Psoas muscle (tissue), 8 donors: ENCODE measurements at places on chromosomes 16 and 17. TPM values are rescaled to one million over a fixed set of nuclear protein-coding genes. Genes with fewer than 3 reads are reported as not detected.

The HOXB7 gene
- 1.2 TPM for total RNA-seq

GRCh38 chr17:6241996-6242395 is 171.8 kb downstream of the WSCD1 start:
- H3K27ac ChIP-seq, result no peak overlapping the region
- DNase-seq, result no peak
- no peaks in the 10 kb centered on the region for H3K27me3 ChIP-seq

The TIMP2 gene
- 26.9 TPM for total RNA-seq

DNA sequence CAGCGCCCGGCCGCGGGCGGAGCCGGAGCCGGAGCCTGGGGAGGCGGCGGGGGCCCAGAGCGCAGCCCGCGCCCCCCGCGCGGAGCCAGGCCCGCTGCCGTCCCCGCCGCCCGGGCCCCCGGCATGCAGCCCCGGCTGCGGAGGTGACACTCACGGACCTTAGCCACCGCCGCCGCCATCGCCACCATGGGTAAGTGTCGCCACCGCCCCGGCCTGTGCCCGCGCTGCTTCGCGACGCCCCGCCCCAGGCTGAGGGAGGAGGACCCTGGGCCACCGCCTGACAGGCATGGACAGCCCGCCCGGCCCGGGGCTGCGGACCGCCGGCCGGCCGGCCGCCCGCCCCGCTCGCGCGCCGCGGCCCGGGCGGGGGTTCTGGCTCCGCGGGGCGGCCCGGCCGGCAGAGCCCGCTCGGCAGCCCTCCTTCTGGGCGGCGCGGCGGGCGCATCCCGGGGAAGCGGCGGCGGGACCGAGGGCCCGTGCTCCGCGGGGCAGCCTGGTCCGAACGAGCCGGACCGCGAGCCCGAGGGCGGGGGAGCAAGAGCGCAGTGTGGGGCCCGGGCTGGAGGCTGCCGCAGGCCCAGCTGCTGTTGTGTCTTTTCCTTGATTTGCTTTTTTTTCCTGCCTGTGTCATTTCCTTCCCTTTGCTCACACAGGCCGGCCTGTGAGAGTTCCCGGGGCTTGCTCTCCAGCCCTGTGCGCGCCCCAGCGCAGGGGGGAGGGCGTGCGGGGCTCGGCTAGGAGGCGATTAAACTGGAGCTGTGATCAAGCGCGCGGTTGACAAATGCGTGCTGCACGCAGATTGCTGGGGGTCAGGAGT is 565 bp downstream of the MAP3K3 start:
- no peaks in the 10 kb centered on the region for H3K36me3 ChIP-seq
- peak overlapping the region; percentile 87 for H3K4me3 ChIP-seq
- peak overlapping the region; percentile 90 for H3K27ac ChIP-seq
- DNase-seq, result peak; percentile 81

The HS3ST3A1 gene
- total RNA-seq, result 0.58 TPM

DNA sequence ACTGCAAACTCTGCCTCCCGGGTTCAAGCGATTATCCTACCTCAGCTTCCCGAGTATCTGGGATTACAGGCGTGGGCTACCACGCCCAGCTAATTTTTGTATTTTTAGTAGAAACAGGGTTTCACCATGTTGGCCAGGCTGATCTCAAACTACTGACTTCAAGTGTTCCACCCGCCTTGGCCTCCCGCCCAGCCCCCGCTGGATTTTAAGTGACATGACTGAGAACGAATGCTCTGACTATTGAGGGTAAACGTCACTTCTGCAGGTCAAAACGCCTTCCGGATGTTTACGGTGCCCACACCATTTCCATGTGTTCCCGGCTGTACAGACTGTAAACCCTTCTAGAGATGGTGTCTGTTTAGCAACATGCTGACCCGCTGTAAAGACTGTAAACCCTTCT is 22.8 kb downstream of the PITPNA start:
- no peaks in the 10 kb centered on the region for H3K4me1 ChIP-seq
- H3K36me3 ChIP-seq, result peaks cover 97% of the 10 kb centered on the region
- H3K27me3 ChIP-seq, result no peaks in the 10 kb centered on the region
- H3K27ac ChIP-seq, result no peak overlapping the region
- H3K4me3 ChIP-seq, result no peak overlapping the region
- DNase-seq, result no peak

DNA sequence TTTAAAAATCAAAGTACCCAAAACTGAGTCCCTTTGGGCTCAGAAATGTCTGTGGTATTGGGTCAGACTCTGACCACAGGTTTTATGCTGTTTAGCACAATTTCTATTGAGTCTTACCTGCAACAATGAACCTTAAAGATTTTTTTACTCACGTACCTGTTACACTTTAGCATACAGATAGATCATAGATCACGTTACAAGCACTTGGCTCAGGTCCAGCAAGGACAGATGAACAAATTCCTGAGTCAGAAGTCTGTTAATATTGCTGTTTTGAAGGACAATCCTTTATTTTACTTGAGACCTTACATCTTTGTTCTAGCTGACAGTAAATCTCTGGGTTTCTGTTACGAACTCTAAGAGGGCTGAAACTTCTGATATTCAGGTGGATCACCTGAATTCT is 12.8 kb downstream of the SLC7A6OS start:
- no peak overlapping the region for H3K4me3 ChIP-seq
- H3K36me3 ChIP-seq, result peaks cover 9% of the 10 kb centered on the region
- H3K27ac ChIP-seq, result peak overlapping the region; percentile 64
- peaks cover 29% of the 10 kb centered on the region for H3K4me1 ChIP-seq
- H3K27me3 ChIP-seq, result no peaks in the 10 kb centered on the region

The TAT gene
- 0.17 TPM for total RNA-seq

The KRT39 gene
- not detected for total RNA-seq

GRCh38 chr16:5377280-5377898 is 279.8 kb upstream of the EEF2KMT start:
- no peaks in the 10 kb centered on the region for H3K27me3 ChIP-seq
- no peaks in the 10 kb centered on the region for H3K36me3 ChIP-seq
- H3K27ac ChIP-seq, result no peak overlapping the region
- DNase-seq, result no peak
- H3K4me3 ChIP-seq, result no peak overlapping the region

GRCh38 chr17:17722081-17722905 is 41.0 kb downstream of the RAI1 start:
- peak overlapping the region; percentile 3 for H3K4me3 ChIP-seq
- no peak for DNase-seq
- H3K27me3 ChIP-seq, result no peaks in the 10 kb centered on the region
- no peak overlapping the region for H3K27ac ChIP-seq
- H3K36me3 ChIP-seq, result no peaks in the 10 kb centered on the region

DNA sequence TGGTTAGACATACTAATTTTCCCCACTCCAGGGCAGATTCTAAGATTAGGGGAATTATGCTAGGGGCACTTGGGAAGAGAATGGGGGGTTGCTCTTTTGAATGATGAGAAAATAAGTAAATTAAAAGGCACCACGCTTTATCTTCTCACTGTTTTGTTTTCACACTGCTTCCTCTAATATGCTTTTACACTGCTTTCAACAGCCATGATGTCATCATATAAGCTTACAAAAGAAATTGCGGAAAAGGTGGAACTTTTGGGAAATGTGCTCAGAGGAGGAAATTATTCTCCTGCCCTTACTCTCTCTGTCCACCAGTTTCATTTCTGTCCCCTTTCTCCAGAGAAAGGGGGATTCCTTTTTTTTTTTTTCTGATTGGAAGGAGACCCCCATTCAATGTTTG is 308.2 kb downstream of the TOX3 start:
- H3K4me1 ChIP-seq, result no peaks in the 10 kb centered on the region
- no peak overlapping the region for H3K4me3 ChIP-seq
- no peak for DNase-seq

DNA sequence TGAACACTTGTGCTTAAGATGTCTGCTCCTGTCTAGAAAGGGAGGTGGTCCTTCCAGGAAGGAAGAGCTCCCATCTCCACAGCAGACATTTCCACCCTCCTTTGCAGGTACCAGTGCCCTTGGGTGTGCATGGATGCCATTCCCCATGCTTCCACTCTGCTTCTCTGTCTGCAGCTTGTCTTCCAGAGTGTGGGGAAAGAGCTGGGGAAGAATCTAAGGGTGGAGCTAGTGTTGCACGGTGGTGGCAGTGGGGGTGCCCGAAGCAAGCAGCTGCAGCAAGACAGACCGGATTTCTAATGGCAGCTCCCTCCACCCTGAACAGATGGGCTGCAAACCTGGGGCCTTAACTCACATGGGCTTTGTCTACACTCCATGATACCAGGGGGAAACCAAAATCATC is 22.6 kb upstream of the HOXB13 start:
- H3K4me3 ChIP-seq, result no peak overlapping the region
- no peak for DNase-seq
- H3K27me3 ChIP-seq, result peaks cover 98% of the 10 kb centered on the region
